ENCODE measurements at places on chromosomes 7 and 10. TPM values are rescaled to one million over a fixed set of nuclear protein-coding genes. Genes with fewer than 3 reads are reported as not detected.

Gene KCNIP2
- total RNA-seq = 0.96 TPM

Gene POLR2J2
- total RNA-seq = 5.3 TPM

Gene DOCK1
- 108 TPM for total RNA-seq

Gene FAM13C
- total RNA-seq = 8.3 TPM

Gene AKR1C4
- total RNA-seq = not detected

Gene RPS24
- 2,056 TPM for total RNA-seq

Gene CYP3A7
- total RNA-seq = not detected

Gene UPK3B
- total RNA-seq = not detected

Gene AGR2
- total RNA-seq = not detected

Gene GRB10
- total RNA-seq = 126 TPM

Gene PLEKHS1
- total RNA-seq = under 0.01 TPM

Gene GNAI1
- 22.5 TPM for total RNA-seq

Gene C7orf33
- not detected for total RNA-seq

Gene OR2A42
- not detected for total RNA-seq

Gene OLAH
- not detected for total RNA-seq

Gene ADAMTS14
- not detected for total RNA-seq

Gene AGAP9
- 4.3 TPM for total RNA-seq

Gene ASB10
- not detected for total RNA-seq

Gene SEMA3A
- 23.2 TPM for total RNA-seq

Gene HECTD2
- 8.4 TPM for total RNA-seq

Gene DPP6
- not detected for total RNA-seq

Gene HDAC9
- 14.7 TPM for total RNA-seq

Gene SRRT
- 47.6 TPM for total RNA-seq

Gene RAB19
- total RNA-seq = not detected

Gene TAS2R4
- total RNA-seq = 1.9 TPM

Gene AFAP1L2
- total RNA-seq = 6.5 TPM

Gene CHAT
- total RNA-seq = not detected

Gene GCC1
- 19.3 TPM for total RNA-seq

Gene PRLHR
- not detected for total RNA-seq

Gene OR6B1
- not detected for total RNA-seq

Gene CLDN4
- total RNA-seq = under 0.01 TPM

Gene HNRNPF
- total RNA-seq = 186 TPM

Gene GOLGA7B
- total RNA-seq = not detected

Gene CDK14
- total RNA-seq = 13.6 TPM

Gene SLC39A12
- not detected for total RNA-seq

Gene HTR5A
- total RNA-seq = not detected

Gene ANKRD30A
- not detected for total RNA-seq
